Neuronal stem cell (in vitro differentiated cells): ENCODE measurements at places on chromosomes 5 and 9.

GRCh38 chr9:29691758-29692407 is 2118.6 kb upstream of the C9orf72 start:
- H3K4me3 ChIP-seq = no peak overlapping the region
- no peaks in the 10 kb centered on the region for H3K4me1 ChIP-seq
- H3K36me3 ChIP-seq = no peaks in the 10 kb centered on the region
- peak; percentile 15 for DNase-seq
- no peak overlapping the region for H3K27ac ChIP-seq
- H3K27me3 ChIP-seq = no peaks in the 10 kb centered on the region

- H3K36me3 ChIP-seq = no peaks in the 10 kb centered on the region
- H3K4me1 ChIP-seq = no peaks in the 10 kb centered on the region
- H3K4me3 ChIP-seq = no peak overlapping the region
- H3K27me3 ChIP-seq = no peaks in the 10 kb centered on the region
- H3K27ac ChIP-seq = no peak overlapping the region
Observed at GRCh38 chr5:156991714-156992113, 28.7 kb upstream of the TIMD4 start.

DNA sequence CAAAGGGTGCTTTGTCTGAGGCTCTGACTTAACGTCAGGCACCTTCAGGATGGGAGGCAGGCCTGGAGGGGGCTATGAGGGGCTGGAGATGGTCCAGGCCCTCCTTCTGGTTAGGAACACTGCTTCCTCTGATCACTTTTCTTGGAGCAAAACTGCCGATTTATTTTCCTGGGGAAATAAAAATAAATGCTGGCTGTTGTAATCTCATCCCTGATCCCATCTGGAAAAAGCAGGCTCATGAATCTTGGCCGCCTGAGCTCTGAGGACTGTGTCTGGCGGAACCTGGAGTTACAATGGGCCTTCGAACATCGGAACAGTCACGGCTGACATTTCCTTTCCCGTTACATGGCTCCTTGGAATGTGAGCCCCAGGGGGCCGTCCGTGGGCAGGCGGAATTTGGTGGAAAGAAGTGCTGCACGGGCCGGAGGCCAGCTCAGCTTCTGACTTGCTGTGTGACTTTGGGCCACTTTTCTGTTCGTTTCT is 157.8 kb downstream of the RGS3 start:
- no peak overlapping the region for H3K4me3 ChIP-seq
- DNase-seq = no peak
- H3K4me1 ChIP-seq = peaks cover 29% of the 10 kb centered on the region
- H3K27me3 ChIP-seq = no peaks in the 10 kb centered on the region

DNA sequence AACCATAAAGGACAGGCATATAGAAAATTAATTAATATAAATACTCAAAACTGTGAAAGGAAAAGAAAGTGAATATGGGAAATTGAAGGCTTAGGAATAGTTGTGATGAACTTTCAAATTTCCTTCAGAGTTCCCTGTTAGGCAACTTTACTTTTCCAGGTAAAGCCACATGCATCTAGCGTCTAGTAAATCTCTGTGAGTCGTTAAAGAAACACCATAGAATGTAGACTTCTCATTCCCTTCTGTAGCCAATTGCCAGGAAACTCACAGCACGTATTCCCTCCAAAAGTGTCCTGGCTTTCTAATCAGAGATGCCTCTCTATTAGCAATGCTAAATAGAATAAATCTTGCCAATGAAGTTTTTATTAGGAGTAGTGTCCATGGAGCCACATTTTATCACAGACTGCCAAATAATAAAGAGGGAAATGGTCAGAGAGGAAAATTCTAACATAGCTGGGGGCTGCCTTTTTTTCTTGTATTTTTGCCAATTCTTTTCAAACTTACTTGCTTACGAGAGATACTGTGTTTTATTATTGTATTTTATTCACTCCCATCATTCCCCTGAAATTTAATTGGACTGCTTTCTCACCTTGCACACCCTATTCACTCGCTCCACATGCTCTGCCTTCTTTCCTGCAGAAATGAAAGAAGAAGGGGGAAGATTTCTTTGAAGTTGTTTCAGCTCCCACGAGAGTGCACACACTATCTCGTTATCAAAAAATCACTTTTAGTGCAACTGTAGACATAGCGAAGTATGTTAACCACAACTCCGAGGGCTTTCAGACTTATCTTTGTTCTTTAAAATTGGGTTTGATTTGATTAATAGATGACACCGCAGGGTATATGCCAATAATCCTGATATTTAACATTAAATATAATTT is 439.0 kb downstream of the CSNK1G3 start:
- DNase-seq = no peak
- no peak overlapping the region for H3K27ac ChIP-seq
- H3K4me1 ChIP-seq = no peaks in the 10 kb centered on the region
- no peaks in the 10 kb centered on the region for H3K27me3 ChIP-seq

GRCh38 chr5:78698191-78698791 is 49.7 kb upstream of the LHFPL2 start:
- no peaks in the 10 kb centered on the region for H3K27me3 ChIP-seq
- DNase-seq = no peak
- H3K27ac ChIP-seq = no peak overlapping the region
- H3K4me1 ChIP-seq = no peaks in the 10 kb centered on the region
- no peak overlapping the region for H3K4me3 ChIP-seq

DNA sequence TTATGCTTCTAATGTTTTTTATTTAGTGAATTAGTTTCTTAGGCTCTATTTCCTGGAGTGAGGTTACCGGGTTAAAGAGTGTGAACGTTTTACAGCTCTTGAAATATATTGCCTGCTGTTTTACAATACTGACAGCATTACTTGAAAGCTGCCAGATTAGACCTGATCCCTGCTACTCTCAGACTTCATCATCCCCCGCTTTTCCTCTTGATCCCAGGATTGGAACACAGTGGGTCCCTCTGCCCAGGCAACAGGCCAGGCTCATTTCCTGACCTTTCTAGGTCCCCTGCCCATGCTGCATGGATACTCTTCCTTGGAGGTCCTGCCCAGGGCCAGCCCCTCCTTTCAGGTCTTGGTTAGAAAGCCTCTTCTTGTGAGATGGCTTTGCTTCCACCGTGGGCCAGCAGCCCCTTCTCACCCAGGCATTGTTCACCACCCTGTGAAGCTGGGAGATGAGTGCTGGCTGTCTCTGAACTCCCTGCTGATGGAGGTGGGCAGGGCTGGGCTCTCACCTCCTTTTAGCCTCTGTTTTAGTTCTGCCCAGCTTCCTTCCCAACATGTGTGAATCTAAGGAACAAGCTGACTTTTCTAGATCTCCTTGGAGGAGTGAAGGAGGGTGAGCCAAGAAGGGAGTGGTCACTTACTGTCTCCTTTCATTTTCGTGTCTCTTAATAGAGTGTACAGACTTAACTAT is 15.5 kb upstream of the FAM120AOS start:
- peaks cover 6% of the 10 kb centered on the region for H3K4me1 ChIP-seq
- DNase-seq = no peak
- no peak overlapping the region for H3K4me3 ChIP-seq

GRCh38 chr5:128335339-128335738 is 202.7 kb downstream of the FBN2 start:
- DNase-seq = no peak
- no peaks in the 10 kb centered on the region for H3K27me3 ChIP-seq
- H3K27ac ChIP-seq = no peak overlapping the region
- H3K4me3 ChIP-seq = no peak overlapping the region

GRCh38 chr5:78399116-78399515 is 38.7 kb downstream of the SCAMP1 start:
- no peaks in the 10 kb centered on the region for H3K27me3 ChIP-seq
- H3K4me1 ChIP-seq = no peaks in the 10 kb centered on the region
- H3K4me3 ChIP-seq = no peak overlapping the region
- no peak for DNase-seq
- H3K27ac ChIP-seq = no peak overlapping the region

- H3K4me3 ChIP-seq = no peak overlapping the region
- DNase-seq = no peak
- H3K36me3 ChIP-seq = no peaks in the 10 kb centered on the region
Observed at GRCh38 chr5:139690064-139690802, 42.1 kb downstream of the CXXC5 start.

GRCh38 chr5:54882841-54883240 is 102.6 kb downstream of the ESM1 start:
- peaks cover 12% of the 10 kb centered on the region for H3K27me3 ChIP-seq
- H3K4me1 ChIP-seq = no peaks in the 10 kb centered on the region
- no peaks in the 10 kb centered on the region for H3K36me3 ChIP-seq
- no peak overlapping the region for H3K27ac ChIP-seq

DNA sequence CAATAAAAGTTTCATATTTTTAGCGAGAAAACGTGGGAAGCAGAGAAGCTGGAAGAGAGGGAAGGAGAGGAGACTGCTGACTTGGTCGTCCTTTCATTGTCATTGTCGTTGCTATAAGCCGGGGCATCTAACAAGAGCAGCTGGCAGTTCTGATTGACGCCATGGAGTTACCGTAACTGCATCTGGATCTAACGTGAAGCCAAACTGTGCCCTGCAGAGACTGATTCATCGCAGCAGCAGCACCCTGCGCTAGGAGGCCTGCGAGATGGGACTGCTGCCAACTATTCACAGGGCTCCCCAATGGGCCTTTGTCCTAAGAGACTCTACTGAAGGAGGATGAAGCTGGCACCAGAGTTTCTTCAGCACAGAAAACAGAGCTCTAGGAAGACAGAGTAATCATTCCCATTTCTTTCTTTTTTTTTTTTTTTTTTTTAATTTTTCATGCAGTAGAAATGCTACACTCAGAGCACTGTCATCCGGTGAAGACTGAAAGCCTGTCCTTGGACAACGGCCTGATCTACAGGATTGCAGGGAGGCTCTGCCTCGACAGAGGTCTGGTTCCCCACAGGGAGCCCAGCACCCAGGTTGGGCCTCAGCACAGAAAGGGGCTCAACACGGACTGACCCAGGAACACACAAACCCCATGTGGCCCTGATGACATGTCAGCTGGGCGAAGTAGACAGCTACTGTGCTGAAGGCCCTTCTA is 47.8 kb downstream of the RETREG1 start:
- DNase-seq = no peak
- H3K36me3 ChIP-seq = no peaks in the 10 kb centered on the region
- H3K27me3 ChIP-seq = peaks cover 4% of the 10 kb centered on the region
- no peak overlapping the region for H3K27ac ChIP-seq
- H3K4me1 ChIP-seq = no peaks in the 10 kb centered on the region

- no peak overlapping the region for H3K27ac ChIP-seq
- DNase-seq = no peak
Observed at GRCh38 chr9:38339087-38339486, 53.4 kb upstream of the ALDH1B1 start.

DNA sequence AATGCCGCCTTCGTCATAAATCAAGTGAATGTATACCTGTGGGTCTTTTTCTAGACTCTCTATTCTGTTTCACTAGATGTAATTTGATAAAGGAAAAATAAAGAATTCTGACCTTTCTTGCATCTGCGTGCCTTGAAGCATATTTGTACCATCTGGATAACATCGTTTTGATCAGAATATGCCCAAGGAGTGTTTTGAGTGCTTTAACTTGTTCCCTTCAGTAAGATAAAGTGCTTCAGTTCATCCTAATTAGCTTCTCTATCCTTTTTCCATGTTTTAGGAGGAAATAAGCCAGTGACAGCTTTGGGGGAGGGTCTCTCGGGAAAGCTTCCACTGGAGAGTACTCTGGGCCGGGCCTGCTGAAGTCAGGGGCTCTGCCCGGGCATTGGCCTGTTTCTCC is 113.5 kb upstream of the DAP start:
- H3K27me3 ChIP-seq = no peaks in the 10 kb centered on the region
- H3K4me3 ChIP-seq = no peak overlapping the region

DNA sequence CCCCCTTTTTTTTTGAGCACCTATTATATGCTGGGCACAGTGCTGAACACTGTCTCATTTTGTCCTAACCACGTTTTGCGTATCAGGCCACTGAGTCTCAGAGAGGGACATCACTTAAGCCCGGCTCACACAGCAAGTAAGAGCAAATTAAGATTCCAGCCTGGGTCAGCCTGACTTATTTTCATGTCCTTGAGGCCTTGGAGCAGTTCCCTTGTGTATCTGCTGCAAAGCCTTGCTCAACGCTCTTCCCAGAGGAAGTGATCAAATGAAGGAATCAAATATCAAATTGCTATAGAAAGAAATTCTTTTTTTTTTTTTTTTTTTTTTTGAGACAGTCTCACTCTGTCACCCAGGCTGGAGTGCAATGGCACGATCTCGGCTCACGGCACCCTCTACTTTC is 30.7 kb downstream of the ERGIC1 start:
- H3K27ac ChIP-seq = no peak overlapping the region
- H3K27me3 ChIP-seq = no peaks in the 10 kb centered on the region
- no peaks in the 10 kb centered on the region for H3K36me3 ChIP-seq
- no peak for DNase-seq
- peaks cover 22% of the 10 kb centered on the region for H3K4me1 ChIP-seq

DNA sequence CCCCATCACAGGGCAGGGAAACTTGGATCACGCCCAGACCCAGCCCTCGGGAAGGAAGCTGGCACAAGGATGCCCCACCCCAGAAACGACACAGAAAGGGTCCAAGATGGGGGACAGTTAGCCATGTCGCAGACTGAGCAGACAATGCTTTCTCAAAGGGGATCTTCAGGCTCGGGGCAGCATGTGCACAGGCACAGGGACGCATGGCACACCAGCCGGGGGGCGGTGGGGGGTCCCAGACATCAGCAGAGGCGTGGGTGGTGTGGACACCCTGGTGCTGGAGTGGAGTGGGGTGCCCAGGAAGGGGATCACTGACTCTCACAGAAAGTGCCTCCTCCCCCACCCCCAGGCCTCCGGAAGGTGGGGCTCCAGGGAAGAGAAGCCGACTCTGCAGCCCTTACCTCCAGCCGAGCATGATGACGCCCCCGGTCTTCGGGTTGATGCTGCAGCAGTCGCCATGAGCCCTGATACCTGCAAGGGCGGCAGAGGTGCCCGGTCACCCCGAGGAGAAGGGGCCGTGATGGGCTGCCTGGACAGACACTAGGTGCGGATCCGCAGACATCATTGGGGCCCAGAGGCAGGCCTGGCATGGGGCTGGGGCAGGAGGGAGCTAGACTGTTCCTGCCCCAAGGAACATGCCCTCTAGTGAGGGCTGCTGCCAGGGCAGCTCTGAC is 44.5 kb upstream of the ZNF354A start:
- no peaks in the 10 kb centered on the region for H3K4me1 ChIP-seq
- DNase-seq = no peak
- no peaks in the 10 kb centered on the region for H3K36me3 ChIP-seq

GRCh38 chr9:90078988-90079421 is 474.2 kb downstream of the GADD45G start:
- no peak for DNase-seq
- H3K36me3 ChIP-seq = no peaks in the 10 kb centered on the region
- no peak overlapping the region for H3K4me3 ChIP-seq
- H3K27me3 ChIP-seq = peaks cover 7% of the 10 kb centered on the region

DNA sequence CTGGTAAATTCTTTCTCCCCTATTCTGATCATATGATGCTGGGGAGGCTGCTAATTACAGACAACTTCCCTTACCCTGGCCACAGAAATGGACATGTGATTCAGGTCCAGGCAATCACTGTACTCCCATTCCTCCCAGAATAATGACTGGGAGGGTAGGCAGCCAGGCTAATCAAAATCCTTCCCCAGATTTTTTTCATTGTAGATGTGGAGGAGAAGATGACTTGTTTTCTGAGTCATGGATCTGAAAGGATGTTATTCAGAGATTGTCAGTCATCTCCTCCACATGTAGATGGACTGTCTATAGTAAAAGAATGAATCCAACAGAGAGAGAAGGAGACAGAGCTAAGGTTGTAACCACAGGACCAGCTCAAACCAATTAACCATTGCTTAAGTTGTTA is 123.9 kb upstream of the PUM3 start:
- no peak for DNase-seq
- no peaks in the 10 kb centered on the region for H3K27me3 ChIP-seq
- H3K4me3 ChIP-seq = no peak overlapping the region
- H3K27ac ChIP-seq = no peak overlapping the region

- H3K36me3 ChIP-seq = no peaks in the 10 kb centered on the region
- no peak overlapping the region for H3K27ac ChIP-seq
- no peak overlapping the region for H3K4me3 ChIP-seq
Observed at GRCh38 chr5:19771174-19771835, 216.7 kb downstream of the CDH18 start.
